ENCODE measurements at places on chromosomes 6 and 20.
A peak's percentile ranks its signal among the peaks of the same experiment; 100 is the strongest.

DNA sequence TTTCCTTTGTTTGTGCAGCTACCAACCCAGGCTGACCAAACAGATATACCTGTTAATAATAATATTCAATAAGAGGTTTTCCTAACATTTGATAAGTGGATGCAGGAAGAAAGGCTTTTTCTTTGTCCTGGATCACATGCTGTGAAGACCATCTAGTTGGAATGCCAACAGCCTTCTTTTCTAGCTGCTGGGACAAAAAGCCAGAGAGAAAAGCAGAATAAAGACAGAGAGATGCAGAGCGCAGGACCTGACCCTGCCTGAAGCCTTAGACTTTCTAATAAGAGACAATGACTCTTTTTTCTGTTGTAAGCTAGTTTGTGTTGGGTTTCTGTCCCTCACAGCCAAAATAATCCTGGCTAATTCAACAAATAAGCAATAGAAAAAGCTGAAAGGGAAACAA, 308.2 kb downstream of the PHF3 start:
- DNase-seq, result no peak

DNA sequence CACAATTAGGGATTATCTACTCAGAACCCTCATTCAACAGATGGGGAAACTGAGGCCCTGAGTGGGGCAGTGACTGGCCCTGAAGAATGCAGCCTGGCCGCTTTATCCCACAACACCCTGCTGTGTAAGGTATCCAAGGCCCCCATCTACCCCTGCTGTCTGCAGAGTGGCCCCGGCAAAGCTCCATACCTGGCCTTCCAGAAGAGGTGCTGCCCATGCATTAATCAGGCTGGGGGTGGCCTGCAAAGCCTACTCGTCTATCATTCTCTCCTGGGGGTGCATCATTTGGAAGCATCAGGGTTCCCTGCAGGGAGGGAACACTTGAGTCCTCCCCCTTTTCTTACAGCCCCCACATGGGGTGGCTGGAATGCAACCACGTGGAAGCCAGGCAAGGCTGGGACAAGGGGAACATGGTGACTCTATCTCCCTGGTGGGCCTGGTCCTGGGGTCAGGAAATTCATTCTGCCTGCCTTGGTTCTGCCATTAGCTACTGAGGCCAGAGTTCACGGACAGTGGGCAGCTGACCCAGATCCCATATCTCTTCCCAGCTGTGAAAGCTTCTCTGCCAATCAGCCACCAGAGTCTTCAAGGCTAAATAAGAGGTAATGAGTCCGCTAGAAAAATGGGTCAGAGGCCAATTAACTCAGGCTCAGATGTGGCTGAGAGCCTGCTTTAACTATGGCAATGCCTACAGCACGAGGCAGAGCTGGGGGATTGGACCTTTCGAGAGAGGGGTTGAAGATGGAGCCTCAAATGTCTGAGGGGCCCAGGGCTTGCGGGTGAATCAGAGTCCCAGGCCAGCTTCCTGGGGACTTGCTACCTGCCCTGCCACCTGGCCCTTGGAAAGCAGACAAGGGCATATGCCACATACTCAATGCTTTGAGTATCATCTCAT, 72.3 kb upstream of the TOX2 start:
- DNase-seq, result no peak

DNA sequence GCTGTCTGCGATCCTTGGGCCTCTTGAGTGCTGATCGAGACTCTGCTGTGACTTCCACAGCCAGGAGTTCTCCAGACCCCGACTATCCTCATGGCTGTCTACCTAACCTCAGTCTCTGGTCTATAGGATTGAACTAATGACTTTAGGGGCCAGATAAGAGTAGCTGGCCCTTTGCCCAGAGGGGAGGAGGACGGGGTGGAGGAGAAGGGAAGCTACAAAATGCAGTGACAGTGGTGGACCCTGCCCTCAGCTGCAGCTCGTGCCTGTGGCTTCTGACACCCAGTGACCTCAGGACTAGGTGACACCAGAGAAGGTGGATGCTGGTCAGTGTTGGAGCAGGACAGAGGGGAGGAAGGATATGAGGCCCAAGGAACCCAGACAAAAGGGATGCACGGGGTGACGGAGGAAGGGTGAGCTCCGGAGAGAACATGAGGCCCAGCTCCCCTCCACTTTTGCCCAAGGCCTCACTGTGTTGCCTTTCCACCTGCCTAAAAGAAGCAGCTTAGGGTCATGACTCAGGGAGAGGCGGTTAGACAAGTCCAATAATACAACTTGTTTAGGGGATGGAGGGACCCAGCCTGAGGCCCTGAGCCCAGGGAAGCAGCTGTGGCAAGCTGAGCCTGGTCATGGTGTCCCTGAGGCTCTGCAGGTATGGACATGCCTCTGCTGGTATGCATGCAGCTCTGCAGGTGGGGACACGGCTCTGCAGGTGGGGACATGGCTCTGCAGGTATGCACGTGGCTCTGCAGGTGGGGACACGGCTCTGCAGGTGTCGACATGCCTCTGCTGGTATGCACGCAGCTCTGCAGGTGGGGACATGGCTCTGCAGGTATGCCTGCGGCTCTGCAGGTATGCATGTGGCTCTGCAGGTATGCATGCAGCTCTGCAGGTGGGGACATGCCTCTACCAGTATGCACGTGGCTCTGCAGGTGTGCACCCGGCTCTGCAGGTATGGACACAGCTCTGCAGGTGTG, 67.7 kb downstream of the SYNJ2 start:
- DNase-seq, result no peak

GRCh38 chr20:63494420-63495166, 4.3 kb downstream of the EEF1A2 start:
- DNase-seq, result no peak

GRCh38 chr6:138287144-138287955, 69.1 kb upstream of the PBOV1 start:
- no peak for DNase-seq

DNA sequence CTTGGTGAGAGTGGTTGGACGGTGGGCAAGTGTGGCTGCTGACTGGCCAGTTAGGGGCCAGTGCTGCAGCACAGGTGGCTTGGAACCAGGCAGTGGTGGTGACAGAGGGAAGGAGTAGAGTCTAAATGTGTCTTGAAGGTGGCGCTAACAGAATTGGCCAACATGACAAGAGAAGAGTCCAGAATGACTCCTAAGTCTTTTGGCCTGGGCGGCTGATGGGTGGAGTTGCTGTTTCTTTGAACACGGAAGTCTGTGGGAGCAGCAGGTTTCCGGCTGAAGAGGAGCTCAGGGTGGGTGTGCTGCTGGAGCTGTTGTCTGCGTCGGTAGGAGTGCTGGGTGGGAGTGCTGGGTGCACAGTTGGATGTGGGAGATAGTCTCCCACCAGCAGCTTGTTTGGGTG, 10.1 kb downstream of the LSM14B start:
- DNase-seq, result no peak

GRCh38 chr20:4563031-4563430, 158.7 kb upstream of the PRND start:
- peak; percentile 22 for DNase-seq

GRCh38 chr6:14799928-14800327, 445.9 kb upstream of the JARID2 start:
- DNase-seq, result peak; percentile 15

DNA sequence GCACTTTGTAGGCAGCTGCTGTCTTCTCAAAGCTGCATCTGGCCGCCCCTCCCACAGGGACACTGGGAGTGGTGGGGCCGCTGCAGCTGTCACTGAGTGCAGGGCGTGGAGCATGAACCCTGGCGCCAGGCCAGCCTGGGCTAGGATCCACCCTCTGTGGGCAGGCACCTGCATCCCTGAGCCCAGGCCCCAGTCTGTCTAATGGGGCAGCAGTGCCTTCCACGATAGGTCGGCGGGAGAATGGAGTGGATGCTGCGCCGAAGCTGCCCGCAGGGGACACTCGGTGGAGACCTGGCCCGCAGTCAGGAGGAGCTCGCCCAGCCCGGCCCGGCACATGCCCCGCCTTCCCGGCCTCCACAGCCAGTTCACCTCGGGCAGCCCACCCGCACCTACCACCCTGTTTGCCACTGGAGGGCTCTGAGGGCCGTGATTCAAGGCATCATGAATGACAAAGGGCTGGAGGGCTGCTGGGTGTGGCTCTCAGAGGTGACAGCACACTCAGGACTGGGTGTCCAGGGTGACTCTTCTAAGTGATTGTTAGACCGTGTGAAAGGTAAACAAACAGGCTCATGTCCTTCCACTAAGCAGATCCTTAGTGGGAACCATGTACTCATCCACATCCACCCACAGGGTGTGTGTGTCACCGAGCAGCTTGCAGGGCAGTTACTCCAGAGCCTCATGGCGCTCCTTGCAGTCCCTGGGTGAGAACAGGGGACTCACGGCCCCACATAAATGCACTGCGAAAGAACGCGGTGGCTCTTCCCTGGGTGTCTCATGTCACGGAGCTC, 133.9 kb downstream of the AGPAT4 start:
- DNase-seq, result no peak

GRCh38 chr6:165059032-165059431, 250.4 kb downstream of the C6orf118 start:
- DNase-seq, result no peak

GRCh38 chr6:128493877-128494276, 26.5 kb downstream of the PTPRK start:
- DNase-seq, result no peak

- no peak for DNase-seq
These were observed 25.8 kb upstream of the FABP7 start for GRCh38 chr6:122753688-122754056.

DNA sequence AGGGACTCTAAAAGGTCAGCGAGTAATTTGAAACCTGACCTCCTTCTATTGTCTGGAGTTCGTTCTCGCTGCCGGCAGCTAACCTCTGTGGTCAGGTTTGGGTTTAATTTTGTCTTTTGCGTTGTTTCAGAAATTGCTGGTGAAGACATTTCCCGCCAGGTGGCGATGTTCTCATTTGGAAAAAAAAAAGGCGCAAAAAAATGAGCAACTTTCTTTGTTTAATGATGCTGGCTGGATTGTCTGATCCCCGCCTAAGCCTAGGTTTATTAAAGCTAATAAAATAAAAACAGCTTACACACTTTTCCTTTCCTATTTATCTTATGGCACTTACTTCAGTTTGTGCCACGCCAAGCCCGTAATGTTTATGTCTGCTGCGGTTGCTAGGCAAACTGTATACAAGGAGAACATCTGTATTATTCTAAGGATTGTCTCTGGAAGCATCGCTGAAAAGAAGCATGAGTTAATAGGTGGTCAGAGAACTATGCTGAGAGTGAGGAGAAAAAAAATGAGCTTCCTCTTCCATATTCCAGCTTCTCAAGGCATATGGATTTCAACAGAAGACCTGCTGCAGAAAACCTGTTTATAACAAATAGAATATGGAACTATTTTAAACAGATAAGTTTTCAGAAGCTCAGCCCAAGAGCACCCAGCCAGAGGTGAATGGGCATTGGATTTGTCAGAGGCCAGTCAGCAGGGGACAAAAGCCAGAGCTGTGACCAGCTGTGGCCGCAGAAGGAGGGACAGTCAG, 205.7 kb downstream of the DOK5 start:
- DNase-seq, result no peak

DNA sequence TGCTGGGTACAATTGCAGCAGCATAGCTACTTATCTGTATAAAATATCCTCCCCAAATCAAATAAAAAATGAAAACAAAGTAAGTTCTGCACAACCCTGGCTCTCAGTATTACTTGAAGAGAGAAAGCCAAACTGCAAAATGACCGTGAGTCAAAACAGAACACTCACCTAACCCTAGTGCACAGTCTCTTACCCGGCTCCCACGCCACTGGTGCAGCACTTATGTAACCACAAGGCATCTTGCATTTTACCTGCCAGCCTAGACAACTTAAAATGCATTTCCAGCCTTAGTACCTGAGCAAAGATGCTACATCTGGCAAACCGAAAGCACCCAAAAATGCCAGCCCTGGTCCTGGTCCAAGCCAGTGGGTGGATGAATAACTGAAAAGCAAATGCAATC, 12.4 kb upstream of the SIRPB1 start:
- no peak for DNase-seq

GRCh38 chr6:68978411-68978810, 343.3 kb downstream of the ADGRB3 start:
- no peak for DNase-seq

GRCh38 chr20:24321973-24322372, 147.5 kb upstream of the SYNDIG1 start:
- DNase-seq, result no peak

GRCh38 chr6:44135173-44135758, 7.9 kb downstream of the TMEM63B start:
- DNase-seq, result no peak

DNA sequence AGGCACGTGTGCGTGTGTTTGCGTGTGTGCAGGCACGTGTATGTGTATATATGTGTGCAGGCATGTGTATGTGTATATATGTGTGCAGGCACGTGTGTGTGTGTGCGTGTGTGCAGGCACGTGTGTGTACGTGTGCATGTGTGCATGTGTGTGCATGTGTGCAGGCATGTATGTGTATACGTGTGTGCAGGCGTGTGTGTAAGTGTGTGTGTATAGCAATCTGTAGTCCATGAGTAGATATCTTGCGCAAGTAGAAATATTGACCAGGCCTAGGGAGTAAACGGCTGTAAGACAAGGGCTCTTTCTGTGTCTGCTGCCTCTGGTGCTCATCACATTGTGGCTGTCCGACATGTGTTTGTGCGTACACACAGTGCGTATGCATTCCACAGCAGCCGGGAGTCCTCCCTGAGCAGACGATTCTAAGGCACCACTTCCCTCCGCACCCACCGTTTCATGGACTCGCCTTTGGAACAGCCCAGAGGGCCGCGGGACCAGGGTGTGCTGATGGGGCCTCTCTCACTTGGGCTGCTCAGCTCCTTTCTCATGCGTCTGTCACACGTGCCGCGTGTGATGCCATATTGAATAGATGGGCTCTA, 167.6 kb downstream of the ERMARD start:
- DNase-seq, result no peak

DNA sequence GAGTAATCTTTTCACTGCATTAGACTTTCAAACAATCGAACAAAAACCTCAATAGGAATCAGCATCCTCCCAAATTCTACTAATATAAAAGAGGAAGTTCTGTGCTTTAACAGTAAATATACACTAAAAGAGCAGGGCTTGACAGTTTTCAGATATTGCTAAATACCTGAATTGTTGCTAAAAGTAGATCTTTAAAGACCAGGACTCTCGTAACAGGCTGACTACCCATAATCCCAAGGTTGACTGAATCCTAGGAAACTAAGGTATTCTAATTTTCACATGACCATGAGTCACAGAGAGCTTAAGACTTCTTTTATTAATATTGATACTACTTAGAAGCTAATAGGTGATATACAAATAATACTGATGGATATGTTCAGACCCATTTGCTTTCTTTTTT, 10.1 kb downstream of the CD164 start:
- DNase-seq, result no peak

DNA sequence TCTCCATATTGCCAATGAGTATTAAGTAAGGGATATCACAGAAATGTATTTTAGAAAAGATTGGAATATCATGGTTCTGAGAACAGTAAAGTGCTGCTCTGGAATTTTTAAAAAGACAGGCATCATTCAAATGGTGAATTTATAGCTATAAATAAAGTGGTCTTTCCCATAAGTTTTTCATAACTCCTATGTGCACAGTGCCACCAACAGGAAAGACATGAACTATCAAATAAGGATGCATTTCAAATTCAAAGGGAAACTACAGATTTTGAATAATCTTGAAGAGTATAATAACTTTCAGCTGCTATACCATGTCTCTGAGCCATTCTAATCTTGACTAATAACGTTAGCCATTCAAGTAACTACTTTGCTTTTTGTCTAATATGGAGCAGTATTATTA, 456.8 kb upstream of the GJE1 start:
- DNase-seq, result no peak

- no peak for DNase-seq
These were observed 43.2 kb downstream of the COL21A1 start for GRCh38 chr6:56204134-56204533.

All from occipital lobe (tissue), 3 donors.